Activated CD4-positive, alpha-beta T cell treated with anti-CD3 and anti-CD28 coated beads, Interleukin-2, amount 10 ng/mL, durations not matched to agents 7 days and 5 days (primary cell): ENCODE measurements at places on chromosomes 3 and 15. TPM values are rescaled to one million over a fixed set of nuclear protein-coding genes. Genes with fewer than 3 reads are reported as not detected.

DNA sequence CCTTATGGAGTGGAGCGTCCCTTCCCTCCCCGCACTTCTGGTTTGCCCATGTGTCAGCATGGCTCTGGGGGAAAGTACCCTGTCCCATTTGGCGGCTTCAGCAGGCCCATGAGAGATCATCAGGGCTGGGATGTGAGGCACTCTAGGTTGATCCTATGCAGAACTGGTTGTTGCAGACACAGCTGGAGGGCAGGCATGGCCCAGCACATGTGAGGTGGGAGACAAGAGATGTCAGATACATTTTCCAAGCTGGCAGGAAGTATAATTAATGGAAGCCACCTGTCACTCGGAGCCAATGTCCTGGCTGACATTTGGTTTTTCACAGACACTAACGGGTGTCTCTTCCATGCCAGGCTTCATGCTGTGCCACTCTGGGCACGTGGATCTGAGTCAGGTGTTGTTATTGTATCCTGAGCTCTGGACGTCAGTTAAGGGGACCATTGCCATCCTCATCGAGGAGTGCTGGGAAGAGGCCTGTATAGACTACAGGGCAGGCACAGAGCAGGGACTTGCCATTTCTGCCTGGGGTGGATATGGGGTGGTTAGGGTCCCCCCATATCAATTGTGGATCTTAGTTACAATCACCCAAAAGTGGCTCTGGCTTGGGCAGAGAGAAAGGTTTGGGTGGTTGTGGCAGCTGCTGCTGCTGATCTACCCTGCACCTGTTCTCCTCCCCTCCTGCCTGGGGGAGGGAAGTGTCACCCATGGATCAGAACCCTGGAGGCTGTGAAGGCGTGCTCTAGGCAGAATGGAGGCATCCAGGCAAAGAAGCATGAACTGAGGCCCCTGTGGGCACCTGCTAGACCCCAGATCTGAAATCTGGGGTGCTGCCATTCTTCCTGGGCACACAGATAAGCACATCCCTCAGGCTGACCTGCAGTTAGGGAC is 140.7 kb downstream of the FBLN2 start:
- no peak for DNase-seq
- H3K4me1 ChIP-seq, result no peaks in the 10 kb centered on the region
- H3K36me3 ChIP-seq, result no peaks in the 10 kb centered on the region

- peaks cover 2% of the 10 kb centered on the region for H3K36me3 ChIP-seq
- no peak overlapping the region for H3K27ac ChIP-seq
- no peaks in the 10 kb centered on the region for H3K27me3 ChIP-seq
- H3K4me3 ChIP-seq, result no peak overlapping the region
- H3K4me1 ChIP-seq, result peaks cover 29% of the 10 kb centered on the region
Measured at GRCh38 chr3:183317886-183318865, 65.1 kb downstream of the B3GNT5 start.

DNA sequence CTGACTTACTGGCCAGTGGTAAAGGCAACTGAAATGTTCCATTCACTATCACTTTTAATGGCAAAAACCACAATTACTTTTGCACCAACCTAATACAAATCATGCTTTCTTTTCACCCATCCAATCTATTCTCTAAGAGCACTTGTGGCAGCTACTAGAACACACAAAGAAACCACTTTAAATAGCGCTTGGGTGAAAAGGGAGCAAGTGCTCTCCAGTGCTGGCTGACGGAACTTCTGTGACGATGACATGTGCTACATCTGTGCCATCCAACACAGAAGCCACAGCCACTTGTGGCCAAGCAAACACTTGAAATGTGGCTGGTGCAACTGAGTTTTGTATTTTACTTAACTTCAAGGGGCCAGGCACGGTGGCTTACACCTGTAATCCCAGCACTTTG is 18.9 kb downstream of the SH3BP5 start:
- H3K4me3 ChIP-seq, result no peak overlapping the region
- peak; percentile 17 for DNase-seq
- peaks cover 69% of the 10 kb centered on the region for H3K4me1 ChIP-seq
- peaks cover 16% of the 10 kb centered on the region for H3K36me3 ChIP-seq

GRCh38 chr3:132288357-132288756 is 28.9 kb upstream of the ACP3 start:
- H3K27ac ChIP-seq, result no peak overlapping the region
- no peaks in the 10 kb centered on the region for H3K36me3 ChIP-seq
- no peak overlapping the region for H3K4me3 ChIP-seq
- no peaks in the 10 kb centered on the region for H3K4me1 ChIP-seq

- H3K36me3 ChIP-seq, result no peaks in the 10 kb centered on the region
- peaks cover 23% of the 10 kb centered on the region for H3K27me3 ChIP-seq
- H3K4me1 ChIP-seq, result peaks cover 5% of the 10 kb centered on the region
- H3K4me3 ChIP-seq, result no peak overlapping the region
- DNase-seq, result peak; percentile 58
Measured at GRCh38 chr15:98421419-98422129, 226.8 kb upstream of the IGF1R start.

- no peaks in the 10 kb centered on the region for H3K4me1 ChIP-seq
- H3K27ac ChIP-seq, result no peak overlapping the region
- H3K27me3 ChIP-seq, result no peaks in the 10 kb centered on the region
- DNase-seq, result no peak
- H3K36me3 ChIP-seq, result no peaks in the 10 kb centered on the region
Measured at GRCh38 chr15:35725353-35725752, 179.4 kb upstream of the DPH6 start.

The SGO1 gene
- 35.6 TPM for total RNA-seq

DNA sequence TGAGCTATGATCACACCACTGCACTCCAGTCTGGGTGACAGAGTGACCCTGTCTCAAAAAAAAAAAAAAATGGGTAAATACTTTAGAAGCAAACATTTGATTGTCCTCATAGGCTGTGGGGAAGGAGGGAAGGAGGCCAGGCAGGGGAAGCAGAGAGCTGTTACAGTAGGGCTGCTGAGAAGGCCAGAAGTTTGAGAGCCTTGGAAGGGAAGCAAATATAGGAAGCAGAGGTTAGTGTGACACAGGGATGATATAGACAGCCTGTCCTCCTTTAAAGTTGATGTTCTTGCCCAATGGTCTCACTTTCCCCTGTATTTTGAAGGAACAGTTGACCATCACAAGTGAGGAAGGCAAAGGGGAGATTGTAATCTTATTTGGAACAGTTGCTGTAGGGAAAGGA is 5.3 kb upstream of the ALPK3 start:
- peaks cover 5% of the 10 kb centered on the region for H3K4me1 ChIP-seq

The COX5A gene
- 239 TPM for total RNA-seq

DNA sequence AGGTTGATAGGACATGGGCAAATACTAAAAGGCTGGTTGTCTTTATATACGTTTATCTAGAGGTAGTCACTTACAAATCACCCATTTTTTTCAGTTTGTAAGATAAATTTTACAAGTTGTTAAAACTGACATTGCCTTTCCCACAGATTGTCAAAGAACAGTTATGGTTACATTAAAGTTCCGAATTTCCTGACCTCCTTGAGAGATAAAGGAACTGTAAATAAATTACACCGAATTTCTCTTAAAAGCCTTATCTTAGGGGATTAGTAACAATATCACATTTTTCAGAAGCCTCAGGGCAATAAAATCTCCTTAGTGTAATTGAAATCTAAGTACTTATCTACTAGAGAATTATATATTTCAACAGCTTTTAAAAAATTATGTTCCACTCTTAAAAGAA is 49.5 kb downstream of the ZPLD1 start:
- H3K27ac ChIP-seq, result no peak overlapping the region
- peaks cover 1% of the 10 kb centered on the region for H3K27me3 ChIP-seq
- no peak overlapping the region for H3K4me3 ChIP-seq

DNA sequence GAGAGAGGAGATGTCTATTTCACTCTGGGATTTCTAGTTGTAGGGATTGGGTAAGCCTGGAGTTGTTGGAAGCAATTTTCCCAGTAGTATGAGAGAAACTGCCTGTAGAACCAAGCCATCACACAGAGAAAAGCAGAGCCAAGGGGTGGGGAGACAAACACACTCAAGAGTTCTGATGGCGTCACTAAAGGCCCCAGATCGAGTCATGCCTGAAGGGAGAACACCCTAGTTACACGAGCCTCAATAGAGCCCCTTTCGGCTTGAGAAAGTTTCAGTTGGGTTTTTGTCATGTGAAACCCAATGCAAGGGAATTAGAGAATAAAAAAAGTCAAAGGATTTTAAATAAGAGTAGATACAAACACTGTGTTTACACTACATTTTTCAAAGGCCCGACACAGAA is 66.1 kb upstream of the PFN2 start:
- no peak overlapping the region for H3K27ac ChIP-seq
- peaks cover 2% of the 10 kb centered on the region for H3K27me3 ChIP-seq
- no peaks in the 10 kb centered on the region for H3K36me3 ChIP-seq
- H3K4me3 ChIP-seq, result no peak overlapping the region
- DNase-seq, result no peak
- no peaks in the 10 kb centered on the region for H3K4me1 ChIP-seq

The MYL3 gene
- total RNA-seq, result not detected

DNA sequence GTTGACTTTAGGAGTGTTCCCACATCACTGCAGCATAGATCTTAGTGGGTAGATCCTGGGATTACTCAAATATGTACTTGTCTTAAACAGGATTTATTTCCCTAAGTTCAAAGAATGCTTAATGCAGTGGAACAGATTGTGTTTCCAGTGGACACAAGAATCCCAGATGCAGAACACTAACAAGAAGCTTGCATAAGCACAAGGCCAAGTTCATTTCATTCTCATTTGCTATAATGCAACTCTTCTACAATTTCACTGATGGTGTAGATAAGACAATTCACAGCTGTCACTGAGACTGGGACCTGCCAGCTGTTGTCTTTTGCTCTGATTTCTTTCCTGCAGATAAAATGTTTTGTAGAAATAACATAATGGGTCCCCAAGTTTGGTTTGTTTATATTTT is 225.6 kb downstream of the NFKBIZ start:
- DNase-seq, result no peak
- H3K36me3 ChIP-seq, result peaks cover 5% of the 10 kb centered on the region
- H3K27me3 ChIP-seq, result no peaks in the 10 kb centered on the region

The DNASE1L3 gene
- not detected for total RNA-seq

GRCh38 chr3:172557515-172558220 is 34.4 kb upstream of the TNFSF10 start:
- H3K4me1 ChIP-seq, result peaks cover 25% of the 10 kb centered on the region
- no peak overlapping the region for H3K4me3 ChIP-seq
- H3K27ac ChIP-seq, result no peak overlapping the region
- H3K27me3 ChIP-seq, result no peaks in the 10 kb centered on the region
- no peak for DNase-seq

DNA sequence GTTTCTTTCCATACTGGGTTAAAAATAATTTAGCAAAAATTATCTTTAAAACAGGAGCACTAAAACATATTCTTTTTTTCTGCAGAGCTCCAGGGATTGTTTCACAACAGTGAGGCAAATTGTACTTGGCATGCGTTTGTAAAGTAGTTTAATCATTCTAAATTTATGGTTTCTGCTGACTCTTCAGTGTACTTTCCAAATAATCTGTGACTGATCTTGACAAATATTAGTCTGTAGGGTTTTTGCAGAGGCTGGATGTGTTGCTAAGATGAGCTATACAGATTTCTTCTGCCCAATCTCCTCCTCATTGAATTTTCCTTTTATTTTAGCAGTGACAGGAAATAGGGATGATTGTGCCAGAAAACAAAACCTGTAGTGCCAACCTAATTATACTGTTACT is 328.0 kb upstream of the MANF start:
- no peak overlapping the region for H3K27ac ChIP-seq
- no peaks in the 10 kb centered on the region for H3K4me1 ChIP-seq
- no peak overlapping the region for H3K4me3 ChIP-seq
- H3K36me3 ChIP-seq, result no peaks in the 10 kb centered on the region

DNA sequence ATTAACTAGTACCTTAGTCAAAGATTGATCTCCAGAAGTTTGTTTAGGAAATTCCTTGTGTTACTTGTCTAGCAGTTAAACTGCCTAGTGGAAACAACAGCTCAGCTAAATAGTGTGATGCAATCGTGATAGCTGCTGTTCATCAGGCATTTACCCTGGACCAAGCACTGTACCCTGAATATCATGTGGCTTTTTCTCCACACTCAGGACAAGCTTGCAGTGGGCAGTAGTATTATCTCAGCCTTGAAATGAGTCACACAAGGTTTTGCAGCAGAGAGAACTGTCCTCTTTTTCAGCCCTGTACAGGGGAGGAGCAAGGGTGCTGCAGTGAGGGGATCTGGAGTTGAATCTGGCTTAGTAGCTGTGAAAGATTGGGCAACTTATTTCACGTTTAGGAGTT is 208.4 kb downstream of the TP63 start:
- H3K4me3 ChIP-seq, result no peak overlapping the region
- DNase-seq, result no peak
- H3K36me3 ChIP-seq, result no peaks in the 10 kb centered on the region

- H3K4me1 ChIP-seq, result no peaks in the 10 kb centered on the region
- H3K4me3 ChIP-seq, result no peak overlapping the region
- no peaks in the 10 kb centered on the region for H3K36me3 ChIP-seq
- no peak overlapping the region for H3K27ac ChIP-seq
- DNase-seq, result no peak
- no peaks in the 10 kb centered on the region for H3K27me3 ChIP-seq
Measured at GRCh38 chr3:126118591-126118990, 34.7 kb upstream of the SLC41A3 start.

GRCh38 chr3:156694536-156694935 is 20.1 kb downstream of the TIPARP start:
- no peak overlapping the region for H3K27ac ChIP-seq

GRCh38 chr3:134363381-134363755 is 10.9 kb downstream of the AMOTL2 start:
- peaks cover 24% of the 10 kb centered on the region for H3K27me3 ChIP-seq
- H3K4me1 ChIP-seq, result peaks cover 21% of the 10 kb centered on the region
- no peak for DNase-seq
- H3K4me3 ChIP-seq, result no peak overlapping the region
- no peaks in the 10 kb centered on the region for H3K36me3 ChIP-seq

DNA sequence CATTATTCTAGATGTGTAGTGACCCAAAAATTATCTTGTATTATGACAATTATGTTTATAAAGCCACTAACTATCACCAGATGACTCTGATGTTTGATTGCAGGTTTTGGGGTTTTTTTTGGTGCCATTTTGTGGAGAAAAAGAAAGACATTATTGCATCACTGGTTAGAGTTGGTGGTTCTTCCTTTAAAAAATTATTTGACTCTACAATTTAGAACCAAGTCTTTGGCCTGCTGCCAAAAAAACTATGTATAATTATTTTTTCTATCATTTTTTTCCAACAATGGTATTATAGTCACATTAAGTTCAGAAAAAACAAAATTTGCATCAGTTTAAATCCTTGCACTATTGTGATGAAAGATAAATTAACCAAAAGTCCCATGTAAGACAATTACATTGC is 258.6 kb upstream of the GRM7 start:
- H3K36me3 ChIP-seq, result no peaks in the 10 kb centered on the region
- H3K27ac ChIP-seq, result no peak overlapping the region
- H3K4me3 ChIP-seq, result no peak overlapping the region
- no peaks in the 10 kb centered on the region for H3K4me1 ChIP-seq

DNA sequence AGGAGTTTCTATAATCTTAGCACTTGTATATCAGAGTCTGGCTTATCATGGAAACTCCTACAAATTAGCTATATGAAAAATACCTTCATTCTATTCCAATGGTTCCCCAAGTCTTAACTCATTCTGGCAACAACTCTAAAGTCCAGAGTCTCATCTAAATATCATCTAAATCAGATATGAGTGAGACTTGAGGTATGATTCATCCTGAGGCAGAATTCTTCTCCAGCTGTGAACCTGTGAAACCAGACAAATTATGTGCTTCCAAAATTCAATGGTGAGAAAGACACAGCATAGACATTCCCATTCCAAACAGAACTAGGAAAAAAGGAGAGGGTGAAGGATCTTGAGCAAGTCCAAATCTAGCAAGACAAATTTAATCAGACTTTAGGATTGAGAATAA is 138.8 kb downstream of the THRB start:
- H3K4me3 ChIP-seq, result no peak overlapping the region
- H3K27me3 ChIP-seq, result no peaks in the 10 kb centered on the region
- no peaks in the 10 kb centered on the region for H3K36me3 ChIP-seq

The FAM3D gene
- total RNA-seq, result not detected

The SERPINI2 gene
- not detected for total RNA-seq

The GMNC gene
- not detected for total RNA-seq

The GRK7 gene
- total RNA-seq, result not detected

The STRA6 gene
- not detected for total RNA-seq
